Stimulated activated naive CD8-positive, alpha-beta T cell treated with anti-CD3 and anti-CD28 coated beads, Interleukin-15, Interleukin-2, amounts not matched to agents 100 U/mL and 50 U/mL, for 24 hours (primary cell): ENCODE measurements at places on chromosomes 11 and 22.

DNA sequence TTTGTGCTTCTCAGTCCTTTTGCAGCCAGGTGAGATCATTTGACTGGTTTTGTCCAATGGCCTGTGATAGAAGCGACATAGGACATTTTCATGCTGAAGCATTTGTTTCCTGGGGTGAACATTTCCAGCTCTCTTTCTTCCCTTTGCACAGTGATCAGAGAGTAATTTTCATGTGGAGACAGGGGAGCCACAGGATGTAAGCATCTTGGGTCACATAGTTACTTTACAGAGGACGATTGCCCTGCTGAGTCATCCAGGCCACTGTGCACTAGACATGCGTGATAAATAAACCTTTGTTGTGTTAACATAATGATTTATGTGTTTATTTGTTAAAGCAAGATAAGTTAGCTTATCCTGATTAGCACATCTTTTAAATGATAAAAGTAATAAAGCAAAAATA, 263.5 kb upstream of the CCDC179 start:
- no peak for DNase-seq

DNA sequence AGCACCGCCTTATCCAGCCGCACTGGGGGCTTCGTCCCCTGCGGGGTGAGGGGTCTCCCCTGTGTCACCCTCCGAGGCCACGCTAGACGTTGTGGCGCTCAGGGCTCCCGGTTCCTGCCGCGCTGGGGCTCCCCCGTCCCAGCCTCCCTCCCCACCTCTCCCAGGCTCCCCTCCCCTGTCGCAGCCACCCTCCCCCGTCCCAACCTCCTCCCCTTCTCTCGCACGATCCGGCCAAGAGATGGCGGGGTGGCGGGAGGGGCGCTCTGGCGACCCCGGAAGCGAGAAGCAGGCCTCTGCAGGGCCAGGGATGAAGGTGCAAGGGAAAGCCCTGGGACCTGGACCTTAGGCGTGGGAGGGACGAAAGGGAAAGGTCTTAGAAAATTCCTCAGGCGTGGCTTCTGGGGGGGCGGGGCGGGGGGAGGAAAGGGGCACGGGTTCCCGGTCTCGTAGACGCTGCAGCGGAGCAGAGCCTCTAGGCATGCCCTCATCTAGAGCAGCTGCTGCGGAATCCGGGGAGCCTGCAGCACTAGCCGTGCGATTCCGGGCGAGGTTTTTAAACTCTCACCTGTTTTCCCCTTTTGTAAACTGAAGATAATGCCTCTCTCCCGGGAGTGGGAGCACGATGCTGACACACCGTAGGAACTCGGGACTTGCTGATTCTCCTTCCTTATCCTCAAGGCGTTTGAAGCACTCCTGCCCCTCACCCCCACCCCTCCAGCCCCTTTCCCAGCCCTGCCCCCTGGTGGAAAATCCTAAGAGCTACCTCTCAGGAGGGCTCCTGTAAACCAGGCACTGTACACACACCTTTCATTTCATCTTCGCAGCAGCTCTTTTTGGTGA, 14.4 kb downstream of the KCNJ5 start:
- DNase-seq, result peak; percentile 58

DNA sequence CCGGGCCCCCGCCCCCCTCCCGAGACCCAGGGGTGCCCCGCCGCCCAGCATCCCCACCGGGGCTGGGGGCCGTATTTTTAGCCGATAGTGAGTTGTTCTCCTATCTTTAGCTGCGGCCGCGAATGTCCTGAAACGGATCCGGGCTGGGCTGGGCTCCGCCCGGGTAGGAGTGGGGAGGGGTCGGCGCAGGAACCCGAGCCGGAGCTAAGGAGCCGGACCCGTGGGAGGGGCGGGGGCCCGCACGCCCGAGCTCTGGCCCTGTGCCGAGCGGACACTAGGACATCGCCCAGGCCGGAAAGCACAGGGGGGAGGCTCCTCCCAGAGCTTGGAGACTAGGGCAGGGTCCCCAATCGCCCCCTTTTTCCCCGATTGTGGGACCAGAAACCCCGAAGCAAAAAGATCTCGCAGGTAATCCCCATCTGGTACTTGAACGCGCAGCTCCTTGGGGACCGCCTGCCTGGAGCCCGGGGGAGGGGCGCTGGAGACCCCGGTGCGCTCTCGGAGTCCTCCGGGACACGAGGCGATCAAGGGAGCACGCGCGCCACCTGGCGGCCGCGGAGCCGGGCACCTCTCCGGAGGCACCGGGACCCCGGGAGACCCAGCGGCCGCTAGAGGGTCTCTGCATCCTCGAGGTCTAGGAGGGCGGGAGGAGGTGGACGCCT, 669 bp downstream of the CDC42EP2 start:
- peak; percentile 92 for DNase-seq

DNA sequence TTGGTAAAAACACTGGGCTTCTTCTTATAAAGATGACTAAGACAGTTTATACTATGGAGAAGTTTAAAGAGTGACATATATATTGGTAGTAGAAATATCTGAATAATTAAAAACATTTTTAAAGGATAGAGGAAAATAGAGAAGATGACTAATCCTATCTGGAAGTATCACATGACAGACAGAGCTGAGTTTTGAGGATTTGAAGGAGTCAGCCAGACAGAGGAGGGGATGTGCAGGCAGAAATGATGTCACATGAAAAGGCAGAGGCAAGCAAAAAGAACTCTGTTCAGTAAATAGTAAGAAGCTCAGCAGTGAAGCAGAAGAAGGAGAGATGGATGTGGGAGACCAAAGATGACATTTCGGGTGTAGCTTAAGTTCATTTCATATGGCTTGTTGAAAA, 1.6 kb downstream of the OR10A2 start:
- no peak for DNase-seq

DNA sequence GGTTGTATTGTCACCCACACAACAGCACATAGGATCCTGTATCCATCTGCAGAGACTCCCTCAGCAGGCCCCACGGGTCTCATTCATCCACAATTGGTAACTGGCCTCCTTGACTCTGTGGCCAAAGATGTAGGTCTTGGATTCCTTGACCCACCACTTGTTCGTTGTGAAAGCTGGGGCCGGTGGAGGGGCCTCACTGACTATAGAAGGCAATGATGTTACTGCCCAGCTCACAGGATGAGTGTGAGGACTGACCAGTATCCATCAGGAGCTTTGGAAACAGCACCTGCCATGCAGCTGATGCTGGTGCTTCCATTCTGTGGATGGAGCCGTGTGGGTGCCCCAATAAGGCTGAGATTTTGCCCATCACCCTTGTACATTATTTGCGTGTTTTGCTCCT, 615.7 kb downstream of the BRD1 start:
- DNase-seq, result no peak

DNA sequence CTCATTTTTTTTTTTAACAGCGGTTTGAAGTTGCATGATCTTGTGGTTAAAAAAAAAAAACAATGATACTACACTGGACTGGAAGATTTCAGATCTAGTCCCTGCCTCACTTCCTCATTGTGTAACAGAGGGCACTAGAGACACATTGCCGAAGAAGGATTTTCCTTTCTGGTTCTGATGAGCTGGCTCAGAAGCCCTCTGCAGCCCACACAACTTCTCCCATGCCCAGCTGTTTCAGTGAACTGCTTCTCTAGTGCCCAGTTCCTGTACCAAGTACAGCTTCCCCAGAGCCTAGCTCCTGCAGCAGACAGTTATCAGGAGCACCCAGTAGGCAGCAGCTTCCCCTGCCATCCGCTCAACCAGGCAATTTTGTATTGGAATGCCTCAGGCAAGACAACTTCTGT, 29.5 kb upstream of the ANO5 start:
- DNase-seq, result no peak

GRCh38 chr22:42313204-42313603, 42.8 kb upstream of the TCF20 start:
- DNase-seq, result no peak

- DNase-seq, result peak; percentile 92
These were observed 19.2 kb upstream of the TALDO1 start for GRCh38 chr11:727859-728748.

DNA sequence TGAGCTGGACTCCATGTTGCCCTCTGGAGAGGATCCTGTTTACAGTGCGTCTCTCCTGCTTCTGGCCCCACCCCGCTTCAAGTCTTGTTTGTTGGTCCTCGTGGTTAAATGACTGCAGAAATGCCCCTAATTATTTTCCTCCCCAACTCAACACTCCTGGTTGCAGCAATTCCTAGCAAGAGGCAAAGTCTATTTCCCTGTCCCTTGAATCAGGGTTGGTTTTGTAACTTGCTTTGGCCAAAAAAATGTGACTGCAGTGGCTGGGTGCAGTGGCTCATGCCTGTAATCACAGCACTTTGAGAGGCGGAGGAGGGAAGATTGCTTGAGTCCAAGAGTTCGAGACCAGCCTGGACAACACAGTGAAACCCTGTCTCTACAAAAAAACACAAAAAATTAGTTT, 41.0 kb upstream of the FGF3 start:
- no peak for DNase-seq

DNA sequence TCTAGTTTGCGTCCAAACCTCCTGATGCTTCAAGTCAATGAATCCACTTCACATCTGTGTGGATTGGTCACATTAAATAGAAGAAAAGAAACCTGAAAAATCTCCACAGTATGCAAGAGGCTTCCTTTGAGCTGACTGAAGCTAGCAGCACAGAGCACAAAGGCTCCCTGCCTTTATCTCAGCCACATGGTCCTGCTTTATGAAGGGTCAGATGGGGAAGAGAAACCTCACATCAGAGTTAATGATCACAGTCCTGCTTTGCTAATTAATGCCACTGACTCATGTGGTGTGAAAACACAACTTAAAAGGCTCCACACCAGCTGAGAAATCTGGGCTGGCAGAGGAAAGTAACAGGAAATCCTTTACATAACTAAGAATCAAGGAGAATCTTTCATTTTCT, 1291.0 kb downstream of the LRRC4C start:
- no peak for DNase-seq

GRCh38 chr11:28323621-28324020, 215.4 kb downstream of the METTL15 start:
- DNase-seq, result no peak
